Transverse colon (tissue), 4 donors: ENCODE measurements at places on chromosomes 13 and 19. TPM values are rescaled to one million over a fixed set of nuclear protein-coding genes. Genes with fewer than 3 reads are reported as not detected.

The NCR1 gene
- not detected for total RNA-seq

The RFX2 gene
- total RNA-seq: 57.5 TPM

The SIGLEC5 gene
- not detected for total RNA-seq

The YJEFN3 gene
- 3.5 TPM for total RNA-seq

The PLEKHF1 gene
- 8.6 TPM for total RNA-seq

The ZNF285 gene
- 0.68 TPM for total RNA-seq

The FCHO1 gene
- total RNA-seq: 0.60 TPM

The FOXA3 gene
- 4.2 TPM for total RNA-seq

GRCh38 chr19:15400521-15401396, 18.0 kb downstream of the AKAP8L start:
- no peak overlapping the region for H3K4me3 ChIP-seq
- peaks cover 8% of the 10 kb centered on the region for H3K4me1 ChIP-seq
- no peak for DNase-seq
- H3K27ac ChIP-seq: no peak overlapping the region
- H3K27me3 ChIP-seq: no peaks in the 10 kb centered on the region
- no peaks in the 10 kb centered on the region for H3K36me3 ChIP-seq

DNA sequence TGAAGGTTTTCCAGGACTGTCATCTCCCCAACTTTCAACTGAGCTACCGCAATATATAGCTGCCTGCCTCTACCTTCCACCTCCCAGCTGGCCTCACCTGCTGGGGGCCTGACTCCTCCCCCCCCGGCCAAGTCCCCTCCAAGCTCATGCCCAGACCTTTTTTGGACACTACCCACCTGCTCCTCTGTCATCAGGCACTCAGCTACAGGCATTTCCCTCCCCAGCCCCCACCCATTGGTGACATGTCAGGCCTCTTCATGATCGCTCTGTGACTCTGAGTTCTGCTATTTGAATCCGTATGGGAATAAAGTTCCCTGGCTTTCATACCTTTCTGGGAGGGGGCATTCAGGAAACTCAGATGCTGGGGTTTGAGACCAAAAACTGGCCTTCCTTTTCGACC, 1.8 kb downstream of the PRKACA start:
- H3K27me3 ChIP-seq: no peaks in the 10 kb centered on the region
- no peak for DNase-seq
- H3K36me3 ChIP-seq: no peaks in the 10 kb centered on the region
- H3K4me3 ChIP-seq: no peak overlapping the region
- H3K27ac ChIP-seq: peak overlapping the region; percentile 100

GRCh38 chr13:43751624-43752023, 35.1 kb downstream of the ENOX1 start:
- H3K4me3 ChIP-seq: no peak overlapping the region
- DNase-seq: no peak
- H3K27ac ChIP-seq: no peak overlapping the region
- H3K36me3 ChIP-seq: no peaks in the 10 kb centered on the region

- H3K27me3 ChIP-seq: no peaks in the 10 kb centered on the region
- H3K4me3 ChIP-seq: no peak overlapping the region
- no peaks in the 10 kb centered on the region for H3K36me3 ChIP-seq
- H3K27ac ChIP-seq: no peak overlapping the region
Measured at GRCh38 chr13:111422348-111422747, 101.9 kb downstream of the TEX29 start.

GRCh38 chr13:55345224-55345623, 1795.5 kb upstream of the PRR20A start:
- no peak for DNase-seq
- H3K36me3 ChIP-seq: no peaks in the 10 kb centered on the region
- H3K4me1 ChIP-seq: no peaks in the 10 kb centered on the region
- H3K27ac ChIP-seq: no peak overlapping the region

DNA sequence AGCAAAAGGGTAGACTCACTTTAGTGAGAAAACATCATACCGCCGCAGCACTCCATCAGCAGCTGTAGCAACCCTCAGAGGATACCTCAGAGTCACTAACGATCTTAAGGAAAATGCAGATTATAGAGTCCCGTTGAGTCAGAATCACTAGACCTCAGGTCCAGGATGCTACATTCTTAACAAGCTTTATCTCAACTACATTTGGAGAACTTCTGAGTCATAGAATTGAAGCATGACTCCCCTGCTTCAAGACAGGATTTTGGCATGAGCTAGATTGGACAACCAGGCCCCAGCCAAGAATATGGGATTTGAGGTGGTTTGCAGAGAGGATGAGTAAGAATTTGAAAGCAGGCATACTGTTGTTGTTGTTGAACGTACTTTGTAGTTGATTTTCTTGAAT, 118.9 kb upstream of the UBL3 start:
- no peak overlapping the region for H3K27ac ChIP-seq
- no peak for DNase-seq
- no peaks in the 10 kb centered on the region for H3K27me3 ChIP-seq
- H3K36me3 ChIP-seq: no peaks in the 10 kb centered on the region
- no peak overlapping the region for H3K4me3 ChIP-seq

GRCh38 chr19:31285744-31286143, 63.5 kb downstream of the TSHZ3 start:
- DNase-seq: no peak
- no peak overlapping the region for H3K4me3 ChIP-seq
- peaks cover 6% of the 10 kb centered on the region for H3K4me1 ChIP-seq
- H3K36me3 ChIP-seq: no peaks in the 10 kb centered on the region

GRCh38 chr13:98327371-98328270, 150.6 kb upstream of the RNF113B start:
- no peaks in the 10 kb centered on the region for H3K4me1 ChIP-seq
- no peaks in the 10 kb centered on the region for H3K36me3 ChIP-seq
- H3K4me3 ChIP-seq: no peak overlapping the region
- H3K27me3 ChIP-seq: no peaks in the 10 kb centered on the region
- H3K27ac ChIP-seq: peak overlapping the region; percentile 9

DNA sequence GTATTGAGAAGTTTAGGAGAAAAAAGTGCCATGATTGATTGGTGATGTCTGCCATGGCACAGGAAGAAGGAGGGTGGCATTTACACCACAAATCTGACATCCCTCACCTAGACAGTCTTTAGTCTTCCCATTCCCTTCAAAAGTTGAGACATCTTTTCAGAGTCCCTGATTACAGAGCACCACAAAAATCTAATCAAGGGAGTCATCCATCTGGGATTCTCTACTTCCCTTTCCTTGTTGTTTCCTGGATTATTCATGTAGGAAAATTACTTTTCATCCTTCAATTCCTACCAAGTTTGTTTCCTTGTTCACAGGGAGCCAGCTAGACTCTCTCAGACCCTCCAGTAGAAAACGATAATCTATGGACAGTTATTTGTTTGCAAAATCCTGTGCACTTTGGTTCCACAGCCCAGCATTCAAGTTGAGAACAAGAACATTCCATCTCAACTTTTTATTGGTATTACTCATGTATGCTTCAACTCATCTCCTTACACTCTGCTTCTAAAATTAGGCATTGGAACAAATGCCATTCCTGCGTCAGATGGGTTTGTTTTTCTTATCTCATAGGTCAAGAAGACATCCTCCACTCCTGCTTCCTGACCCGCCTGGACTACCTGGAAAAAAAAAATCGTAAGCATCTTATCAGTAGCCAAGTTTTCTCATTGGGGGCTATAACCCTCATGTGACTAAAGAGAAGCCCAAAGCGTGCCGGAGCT, 259.9 kb downstream of the FOXO1 start:
- no peak for DNase-seq
- no peaks in the 10 kb centered on the region for H3K27me3 ChIP-seq
- no peaks in the 10 kb centered on the region for H3K36me3 ChIP-seq
- H3K4me3 ChIP-seq: no peak overlapping the region

DNA sequence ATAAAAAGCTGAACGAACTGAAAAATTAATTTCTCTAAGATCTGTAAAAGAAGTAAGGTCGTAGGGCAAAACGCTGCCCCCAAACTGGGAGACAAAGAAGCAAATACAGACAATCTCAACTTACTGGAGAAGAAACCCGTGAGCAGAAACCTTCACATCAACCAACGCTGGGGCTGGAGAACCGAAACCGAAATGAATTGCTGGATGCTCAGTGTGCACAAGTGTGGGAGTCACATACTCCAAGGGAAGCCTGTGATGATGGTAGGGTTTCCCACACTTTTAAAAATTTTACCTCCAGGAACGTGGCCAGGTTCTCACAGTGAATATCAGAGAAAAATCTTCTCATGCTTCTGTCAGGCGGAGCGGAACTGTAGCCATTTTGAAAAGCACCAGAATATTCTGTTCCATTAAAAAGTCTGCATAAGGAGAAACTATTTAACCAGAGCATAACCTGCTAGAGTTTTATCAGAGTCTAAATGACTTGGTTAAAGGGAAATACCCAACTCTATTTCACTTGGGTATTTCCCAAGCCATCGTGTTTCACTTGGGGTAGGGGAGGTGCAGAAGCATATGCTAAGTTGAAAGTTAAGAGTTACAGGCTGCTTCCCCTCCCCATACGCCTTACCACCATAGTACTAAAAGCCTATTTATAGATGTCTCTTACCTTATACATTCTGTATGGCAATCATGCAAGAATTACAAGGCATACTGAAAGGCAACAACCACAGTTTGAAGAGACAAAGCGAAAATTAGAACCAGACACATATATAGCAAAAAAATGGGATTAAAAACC, 110.5 kb upstream of the SLITRK1 start:
- H3K27me3 ChIP-seq: no peaks in the 10 kb centered on the region
- DNase-seq: no peak
- no peaks in the 10 kb centered on the region for H3K36me3 ChIP-seq

DNA sequence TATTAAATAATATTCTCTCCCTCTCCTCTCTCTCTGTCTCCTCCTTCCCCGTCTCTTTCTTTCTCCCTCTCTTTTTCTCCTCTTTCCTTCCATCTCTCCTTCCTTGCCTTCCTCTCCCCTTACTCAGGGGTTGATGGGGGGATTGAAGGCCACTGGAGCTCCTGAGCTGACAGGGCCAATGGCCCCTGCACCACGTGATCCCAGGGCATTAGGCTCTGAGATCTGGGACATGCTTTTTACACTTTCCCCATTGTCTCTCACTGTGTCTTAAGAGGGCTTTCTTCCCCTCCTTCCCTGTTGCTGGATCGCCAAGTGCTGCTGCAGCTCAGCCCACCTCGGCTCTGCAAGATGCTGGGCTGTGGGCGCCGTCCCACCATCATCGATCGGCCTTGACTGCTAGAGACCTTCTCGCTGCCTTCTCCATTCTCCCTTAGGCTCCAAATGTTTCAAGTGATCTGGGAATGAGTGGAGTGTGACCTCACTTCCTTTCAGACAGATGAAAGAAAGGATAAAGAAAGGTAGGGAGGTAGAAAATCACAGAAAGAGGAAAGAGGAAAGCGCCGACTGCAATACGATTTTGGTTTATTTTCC, 42.2 kb downstream of the COL4A1 start:
- H3K36me3 ChIP-seq: no peaks in the 10 kb centered on the region
- H3K4me1 ChIP-seq: peaks cover 30% of the 10 kb centered on the region
- H3K27me3 ChIP-seq: no peaks in the 10 kb centered on the region
- H3K4me3 ChIP-seq: no peak overlapping the region

GRCh38 chr19:1064661-1065605, 2.0 kb upstream of the ARHGAP45 start:
- H3K4me1 ChIP-seq: peaks cover 53% of the 10 kb centered on the region
- peaks cover 36% of the 10 kb centered on the region for H3K27me3 ChIP-seq
- peak overlapping the region; percentile 41 for H3K27ac ChIP-seq
- no peak overlapping the region for H3K4me3 ChIP-seq
- no peaks in the 10 kb centered on the region for H3K36me3 ChIP-seq

DNA sequence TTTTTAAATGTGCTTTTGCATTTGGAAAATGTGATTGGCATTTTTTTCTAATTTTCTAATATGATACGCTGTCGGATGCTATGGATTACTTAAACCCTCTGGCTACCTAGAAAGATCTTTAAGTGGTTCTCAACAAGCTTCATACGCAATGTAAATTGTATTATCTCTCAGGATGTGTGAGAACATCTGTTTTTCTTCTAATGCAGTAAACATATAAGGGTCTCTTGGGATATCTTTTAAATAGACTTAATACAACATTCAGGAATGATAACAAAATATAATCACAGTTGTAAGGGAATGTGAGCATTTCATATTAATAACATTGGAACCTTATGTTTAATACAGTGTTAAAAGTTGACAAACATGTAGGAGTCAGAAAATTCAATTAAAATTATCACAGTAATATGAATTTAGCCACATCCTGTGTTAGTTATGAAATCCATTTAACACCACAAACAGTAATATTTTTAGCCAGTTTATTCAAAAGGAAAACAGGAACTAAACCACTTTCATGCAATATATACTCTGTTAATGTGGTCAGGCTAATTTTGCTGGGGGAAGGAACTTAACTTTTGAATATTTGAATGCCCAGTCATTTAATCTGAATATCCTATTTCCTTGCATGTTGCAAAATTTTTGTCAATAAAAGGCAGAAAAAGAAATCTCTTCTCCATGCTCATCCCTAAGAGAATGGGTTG, 15.0 kb upstream of the ALOX5AP start:
- H3K36me3 ChIP-seq: no peaks in the 10 kb centered on the region
- H3K27me3 ChIP-seq: no peaks in the 10 kb centered on the region
- H3K4me1 ChIP-seq: no peaks in the 10 kb centered on the region
- H3K4me3 ChIP-seq: no peak overlapping the region
- H3K27ac ChIP-seq: no peak overlapping the region
